ENCODE measurements at places on chromosomes 4 and X. TPM values are rescaled to one million over a fixed set of nuclear protein-coding genes. Genes with fewer than 3 reads are reported as not detected.

Gene FNIP2
- 17.8 TPM for polyA plus RNA-seq

Gene NSD2
- 9.9 TPM for polyA plus RNA-seq

Gene LDOC1
- 5.1 TPM for polyA plus RNA-seq

DNA sequence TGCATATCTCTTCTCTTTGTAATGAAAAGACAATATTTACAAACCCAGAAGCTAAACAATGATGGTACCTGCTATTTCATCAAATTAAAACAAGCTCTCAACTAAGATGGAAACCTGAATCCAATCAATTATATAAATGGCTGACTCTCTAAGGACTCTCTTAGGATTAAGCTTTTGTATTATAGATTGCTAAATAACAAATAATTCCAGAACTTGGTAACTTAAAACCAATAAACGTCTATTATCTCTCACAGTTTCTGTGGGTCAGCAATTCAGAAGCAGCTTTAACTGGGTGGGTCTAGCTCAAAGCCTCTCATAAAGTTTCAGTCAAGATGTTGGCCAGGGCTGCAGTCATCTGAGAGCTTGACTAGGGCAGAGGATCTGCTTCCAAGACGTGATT is 12.4 kb downstream of the PHKA2 start:
- no peaks in the 10 kb centered on the region for H3K4me1 ChIP-seq
- H3K4me3 ChIP-seq = no peak overlapping the region
- H3K27ac ChIP-seq = no peak overlapping the region
- no peak for DNase-seq

GRCh38 chrX:21993265-21993664 is 38.9 kb upstream of the PHEX start:
- H3K27me3 ChIP-seq = no peaks in the 10 kb centered on the region
- H3K4me3 ChIP-seq = no peak overlapping the region
- DNase-seq = peak; percentile 14
- no peaks in the 10 kb centered on the region for H3K4me1 ChIP-seq
- peaks cover 33% of the 10 kb centered on the region for H3K36me3 ChIP-seq

DNA sequence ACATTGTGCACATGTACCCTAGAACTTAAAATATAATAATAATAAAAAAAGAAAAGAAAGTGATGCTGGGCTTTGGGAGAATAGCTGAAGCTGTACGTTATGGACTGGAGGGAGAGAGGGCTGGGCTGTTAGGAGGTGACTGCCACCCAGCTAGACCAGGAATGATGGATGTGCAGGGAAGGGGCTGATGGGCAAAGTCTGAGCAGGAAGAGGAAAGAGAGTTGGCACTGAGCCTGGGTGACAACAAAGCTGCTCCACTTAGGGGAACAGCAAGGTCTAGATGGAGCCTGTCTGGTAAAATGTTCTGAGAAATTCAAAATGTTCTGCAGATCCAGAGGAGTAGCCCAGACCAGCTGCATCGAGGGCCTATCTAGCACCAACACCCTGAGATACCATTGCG is 32.3 kb downstream of the MED28 start:
- no peak for DNase-seq
- H3K36me3 ChIP-seq = no peaks in the 10 kb centered on the region
- H3K27ac ChIP-seq = no peak overlapping the region
- H3K27me3 ChIP-seq = no peaks in the 10 kb centered on the region

- H3K4me3 ChIP-seq = no peak overlapping the region
- no peaks in the 10 kb centered on the region for H3K36me3 ChIP-seq
- DNase-seq = no peak
- no peak overlapping the region for H3K27ac ChIP-seq
These were observed 17.8 kb downstream of the ZCCHC4 start for GRCh38 chr4:25330335-25330734.

DNA sequence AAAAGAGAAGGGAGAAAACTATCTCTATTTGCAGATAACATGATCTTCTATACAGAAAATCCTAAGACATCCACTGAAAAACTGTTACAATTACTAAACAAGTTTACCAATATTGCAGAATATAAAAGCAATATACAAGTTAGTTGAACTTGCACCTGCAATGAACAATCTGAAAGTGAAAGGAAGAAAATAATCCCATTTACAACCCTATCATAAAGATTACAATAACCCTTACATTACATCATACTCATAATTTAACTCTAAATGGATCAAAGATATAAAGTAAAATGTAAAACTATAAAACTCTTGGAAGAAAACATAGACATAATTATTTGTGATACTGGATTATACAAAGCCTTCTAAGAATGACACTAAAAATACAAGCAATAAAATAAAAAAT is 77.2 kb downstream of the GSTCD start:
- DNase-seq = no peak
- H3K4me1 ChIP-seq = no peaks in the 10 kb centered on the region
- no peak overlapping the region for H3K4me3 ChIP-seq

DNA sequence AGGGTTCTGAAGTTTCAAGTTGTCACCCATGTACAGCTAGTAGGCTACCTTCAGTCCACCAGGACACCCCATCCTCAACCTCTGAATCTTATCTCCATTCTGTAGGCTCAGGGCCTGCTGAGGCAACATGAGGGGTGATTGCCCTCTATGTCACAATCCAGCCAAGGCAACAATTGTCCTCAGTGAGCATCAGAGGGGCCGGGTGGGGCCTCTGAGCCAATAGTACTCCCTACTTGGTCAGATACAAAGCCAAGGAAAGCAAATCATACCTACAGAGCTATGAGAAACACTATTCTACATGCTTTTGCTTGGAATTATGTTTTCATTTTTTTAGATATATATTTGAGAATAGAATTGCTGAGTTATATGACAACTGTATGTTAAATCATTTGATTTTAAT is at the start of gene ACTRT1:
Gene ACTRT1, minus strand, starts transcription at position 101 of the 400 bp plus-strand sequence. CDS start 197 bp downstream, outside the sequence.
- no peak for DNase-seq
- H3K4me1 ChIP-seq = no peaks in the 10 kb centered on the region
- H3K36me3 ChIP-seq = no peaks in the 10 kb centered on the region
- H3K4me3 ChIP-seq = no peak within 1 kb of the TSS
- H3K27ac ChIP-seq = no peak within 1 kb of the TSS
- H3K27me3 ChIP-seq = no peaks in the 10 kb centered on the region

GRCh38 chrX:131084145-131084544 is 26.0 kb downstream of the ARHGAP36 start:
- H3K27ac ChIP-seq = no peak overlapping the region
- H3K36me3 ChIP-seq = no peaks in the 10 kb centered on the region
- no peaks in the 10 kb centered on the region for H3K4me1 ChIP-seq
- H3K27me3 ChIP-seq = peaks cover 21% of the 10 kb centered on the region
- H3K4me3 ChIP-seq = no peak overlapping the region

- H3K4me3 ChIP-seq = no peak overlapping the region
- H3K27me3 ChIP-seq = no peaks in the 10 kb centered on the region
- H3K27ac ChIP-seq = no peak overlapping the region
These were observed 552.7 kb upstream of the SLIT2 start for GRCh38 chr4:19698961-19699360.

- no peaks in the 10 kb centered on the region for H3K36me3 ChIP-seq
- H3K4me3 ChIP-seq = no peak overlapping the region
- no peak overlapping the region for H3K27ac ChIP-seq
- no peaks in the 10 kb centered on the region for H3K27me3 ChIP-seq
- no peak for DNase-seq
These were observed 44.5 kb downstream of the MAGEB16 start for GRCh38 chrX:35842674-35843073.

- no peak overlapping the region for H3K27ac ChIP-seq
- no peak overlapping the region for H3K4me3 ChIP-seq
- peaks cover 16% of the 10 kb centered on the region for H3K4me1 ChIP-seq
- H3K27me3 ChIP-seq = no peaks in the 10 kb centered on the region
- DNase-seq = no peak
- no peaks in the 10 kb centered on the region for H3K36me3 ChIP-seq
These were observed 47.6 kb upstream of the SPRY1 start for GRCh38 chr4:123348946-123349345.

DNA sequence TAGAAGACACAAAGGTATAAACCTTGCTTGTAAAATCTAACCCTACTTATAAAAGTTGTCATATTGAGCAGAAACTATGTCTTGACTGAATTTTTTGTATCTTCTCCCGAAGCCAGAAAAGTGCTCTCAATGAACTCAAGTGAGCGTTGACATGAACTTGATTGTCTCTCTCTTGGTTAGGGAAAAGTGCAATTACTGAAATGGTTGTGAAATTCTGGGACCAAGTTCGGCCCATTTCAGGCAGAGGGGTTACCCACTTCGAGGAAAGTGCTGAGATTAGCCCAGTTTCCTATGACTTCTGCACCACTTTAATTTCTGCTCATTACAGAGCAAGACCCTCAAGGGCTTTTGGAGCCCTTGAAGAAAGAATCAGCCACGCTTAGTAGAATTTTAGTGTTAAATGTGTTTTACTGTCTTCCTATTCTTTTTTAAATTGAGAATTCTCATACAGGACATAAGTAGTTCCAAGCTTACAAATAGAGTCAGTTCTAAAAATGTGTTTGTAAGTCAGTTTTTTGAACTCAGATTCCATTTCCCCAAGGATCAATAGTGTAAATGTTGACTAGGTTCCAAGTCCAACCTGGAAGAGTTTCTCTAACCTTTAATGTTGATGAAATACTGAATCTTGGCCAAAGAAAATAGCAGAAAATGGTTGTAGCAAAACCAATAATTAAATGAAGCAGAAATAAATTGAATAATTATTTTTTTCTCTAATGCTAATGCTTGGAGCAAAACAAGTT is 125.7 kb upstream of the ACSL4 start:
- peaks cover 5% of the 10 kb centered on the region for H3K4me1 ChIP-seq
- H3K4me3 ChIP-seq = no peak overlapping the region
- H3K27ac ChIP-seq = no peak overlapping the region
- no peaks in the 10 kb centered on the region for H3K36me3 ChIP-seq
- DNase-seq = no peak

DNA sequence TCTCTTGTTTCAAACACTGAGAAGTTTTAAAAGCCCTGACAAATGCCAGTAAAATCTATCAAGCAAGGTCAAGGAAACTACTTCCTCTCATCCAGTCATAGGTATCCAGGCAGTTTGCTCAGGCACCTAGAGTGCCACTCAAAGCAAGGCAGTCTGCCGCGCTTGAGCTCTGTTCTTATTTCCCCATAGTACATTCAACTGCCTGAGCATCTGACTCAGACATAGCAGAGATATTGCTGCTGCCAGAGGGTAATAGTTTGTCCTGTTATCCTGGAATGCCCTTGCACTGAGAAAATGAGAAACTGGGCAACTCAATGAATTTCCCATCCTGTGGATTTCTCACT is 16.1 kb upstream of the ATP8A1 start:
- H3K4me3 ChIP-seq = no peak overlapping the region
- H3K27me3 ChIP-seq = no peaks in the 10 kb centered on the region
- DNase-seq = peak; percentile 33

DNA sequence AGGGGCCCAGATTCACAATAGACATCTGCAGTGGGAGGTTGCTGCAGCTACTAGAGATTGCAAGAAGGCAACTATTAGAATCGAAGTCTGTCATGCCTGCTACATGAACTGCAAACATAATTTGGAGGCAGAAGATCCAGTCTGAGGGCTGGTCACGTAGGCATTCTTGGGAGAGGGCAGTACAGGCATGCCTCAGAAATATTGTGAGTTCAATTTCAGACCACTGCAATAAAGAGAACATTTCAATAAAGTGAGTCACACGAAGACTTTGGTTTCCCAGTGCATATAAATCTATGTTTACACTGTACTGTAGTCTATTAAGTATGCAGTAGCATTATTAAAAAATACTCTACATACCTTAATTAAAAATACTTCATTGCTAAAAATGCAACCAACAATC is 585.8 kb upstream of the FAT1 start:
- no peak overlapping the region for H3K27ac ChIP-seq
- H3K27me3 ChIP-seq = no peaks in the 10 kb centered on the region
- H3K36me3 ChIP-seq = no peaks in the 10 kb centered on the region
- H3K4me3 ChIP-seq = no peak overlapping the region

- H3K36me3 ChIP-seq = no peaks in the 10 kb centered on the region
- no peak overlapping the region for H3K27ac ChIP-seq
- H3K4me3 ChIP-seq = no peak overlapping the region
- no peak for DNase-seq
- H3K27me3 ChIP-seq = no peaks in the 10 kb centered on the region
These were observed 27.6 kb downstream of the ANXA10 start for GRCh38 chr4:168119890-168120289.

- DNase-seq = no peak
- H3K4me1 ChIP-seq = no peaks in the 10 kb centered on the region
- peaks cover 9% of the 10 kb centered on the region for H3K27me3 ChIP-seq
- no peak overlapping the region for H3K4me3 ChIP-seq
- H3K27ac ChIP-seq = no peak overlapping the region
These were observed 198.8 kb downstream of the STIM2 start for GRCh38 chr4:27059446-27059845.

DNA sequence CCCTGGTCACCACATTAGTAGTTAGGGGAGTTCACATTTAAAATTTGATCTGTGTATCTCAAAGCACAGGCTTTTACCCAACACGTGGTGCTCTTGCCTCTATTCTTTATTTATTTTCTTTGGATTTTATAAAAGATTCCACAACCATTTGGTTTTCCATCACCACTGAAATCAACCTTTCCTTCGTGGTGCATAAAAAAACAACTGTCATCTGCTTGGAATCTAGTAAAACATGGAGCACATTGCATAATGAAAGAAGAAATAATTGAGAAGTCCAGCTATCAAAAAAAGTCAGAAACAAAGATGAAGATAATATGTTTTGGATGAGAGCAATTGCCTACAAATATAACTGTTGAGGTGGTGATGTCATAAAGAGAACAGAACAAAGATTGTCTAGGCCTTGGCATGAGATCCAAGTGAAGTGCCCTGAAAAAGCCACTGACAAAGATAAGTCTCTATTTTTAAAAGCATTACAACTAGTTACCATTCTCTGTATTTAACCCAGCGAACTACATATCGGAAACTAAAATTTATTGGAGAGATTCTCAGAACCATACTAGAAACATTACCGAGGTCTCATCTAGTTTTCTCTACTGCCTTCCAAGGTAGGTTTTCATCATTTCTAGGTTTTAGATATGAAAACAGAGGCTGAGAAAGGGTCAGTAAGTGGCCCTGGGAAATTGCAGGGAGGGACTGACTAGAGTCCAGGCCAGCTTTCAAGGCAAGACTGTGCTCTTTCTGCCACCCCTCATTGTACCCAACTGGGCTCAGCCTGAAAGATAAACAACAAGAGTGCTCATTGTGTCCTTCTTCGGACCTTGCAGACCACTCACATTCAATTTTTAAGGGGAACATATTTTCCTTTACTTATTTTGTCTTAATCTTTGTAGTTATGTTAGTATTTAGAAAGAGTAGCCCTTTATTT is 127.3 kb downstream of the MAD2L1 start:
- H3K4me3 ChIP-seq = no peak overlapping the region
- no peaks in the 10 kb centered on the region for H3K27me3 ChIP-seq
- peaks cover 5% of the 10 kb centered on the region for H3K4me1 ChIP-seq
- no peaks in the 10 kb centered on the region for H3K36me3 ChIP-seq
- H3K27ac ChIP-seq = peak overlapping the region; percentile 79

DNA sequence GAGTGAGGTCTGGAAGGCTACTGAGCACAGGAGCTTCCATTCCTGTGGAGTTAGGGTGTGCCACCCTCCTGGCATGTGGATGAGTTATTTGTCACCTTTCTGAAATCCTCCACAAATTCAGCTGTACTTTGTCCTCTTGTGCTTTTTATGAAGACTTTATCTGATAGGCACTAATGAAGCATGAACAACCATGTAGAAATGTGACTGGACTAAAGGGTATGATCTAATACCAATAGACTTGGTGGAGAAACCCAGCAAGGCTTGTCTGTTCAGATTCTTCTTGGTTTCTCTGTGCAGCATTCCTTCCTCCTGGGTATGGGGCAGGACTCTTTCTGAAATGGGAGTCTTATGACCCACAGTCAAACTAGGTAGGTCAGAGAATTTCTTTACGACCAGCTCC is 9.6 kb downstream of the NBDY start:
- H3K27ac ChIP-seq = no peak overlapping the region
- no peak overlapping the region for H3K4me3 ChIP-seq
- no peak for DNase-seq
- H3K27me3 ChIP-seq = no peaks in the 10 kb centered on the region

- H3K27ac ChIP-seq = no peak overlapping the region
- no peaks in the 10 kb centered on the region for H3K36me3 ChIP-seq
- H3K27me3 ChIP-seq = no peaks in the 10 kb centered on the region
- DNase-seq = no peak
- H3K4me1 ChIP-seq = no peaks in the 10 kb centered on the region
These were observed 509.8 kb downstream of the CENPC start for GRCh38 chr4:67035501-67035900.

Measured in heart right ventricle (tissue), 16 donors.